ENCODE measurements at places on chromosomes 5 and 9.

DNA sequence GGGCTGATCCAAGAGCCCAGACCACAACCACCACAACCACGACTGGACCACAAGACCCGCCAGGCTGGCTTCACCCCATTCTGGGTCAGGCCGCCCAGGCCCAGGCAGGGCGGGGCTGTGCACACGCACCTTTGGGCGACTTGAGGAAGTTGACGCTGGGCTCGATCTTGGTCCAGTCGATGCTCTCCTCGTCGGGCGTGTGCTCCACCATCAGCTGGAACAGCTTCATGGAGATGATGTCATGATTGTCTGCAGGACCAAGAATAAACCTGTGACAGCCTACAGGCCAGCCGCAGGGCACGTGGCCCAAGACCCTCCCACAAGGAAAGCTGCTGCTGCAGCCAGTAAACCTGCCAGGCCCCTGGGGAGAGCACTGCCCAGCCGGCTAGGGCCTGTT lies 17.3 kb downstream of the LMAN2 start:
- no peak for DNase-seq

DNA sequence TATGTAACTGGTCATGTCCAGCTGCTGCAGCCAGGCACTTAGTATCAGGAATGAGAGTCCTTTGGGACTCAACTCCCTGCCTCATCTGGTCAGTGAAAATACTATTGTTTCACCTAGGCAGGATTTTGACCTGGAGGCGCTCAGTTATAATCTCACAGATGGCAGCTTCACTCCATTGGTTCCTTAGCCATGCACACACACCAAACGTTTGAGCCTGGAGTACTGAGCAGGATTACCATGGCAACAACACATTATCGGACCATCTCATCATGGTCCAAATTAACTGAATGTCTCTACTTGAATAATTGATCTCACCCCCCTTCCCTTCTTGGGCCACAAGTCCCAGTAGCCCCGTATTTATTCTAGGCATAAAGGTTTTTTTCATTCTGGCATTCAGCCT lies 15.0 kb upstream of the SREK1 start:
- DNase-seq: no peak

DNA sequence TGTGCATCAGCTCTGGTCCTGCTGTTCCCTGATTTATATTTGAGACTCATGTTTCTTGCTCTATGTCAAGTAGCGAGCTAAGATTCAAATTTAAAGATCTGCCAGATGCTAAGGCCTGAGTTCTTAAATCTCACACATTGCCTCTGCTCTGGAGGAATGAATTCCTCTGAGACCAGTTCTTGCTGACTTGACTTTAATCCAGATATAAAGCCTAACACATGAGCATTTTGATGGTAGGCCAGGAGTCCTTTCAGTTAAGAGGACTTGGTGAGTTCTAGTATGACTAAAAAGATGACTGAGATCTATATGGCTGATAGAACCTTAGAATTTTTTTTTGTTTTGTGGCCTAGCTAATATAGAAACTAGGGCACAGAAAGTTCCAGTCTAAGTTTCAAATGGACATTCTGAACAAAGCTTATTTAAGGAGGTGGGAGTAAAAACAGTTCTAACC lies 1.3 kb upstream of the INIP start:
- no peak for DNase-seq

- no peak for DNase-seq
These were observed 21.8 kb upstream of the PPP2CA start for GRCh38 chr5:134247428-134248224.
